ENCODE measurements at places on chromosomes 2 and 18.

- DNase-seq = no peak
Observed at GRCh38 chr2:40317046-40317445, 134.8 kb downstream of the SLC8A1 start.

GRCh38 chr2:236603361-236604015 lies 33.9 kb downstream of the ACKR3 start:
- DNase-seq = no peak

DNA sequence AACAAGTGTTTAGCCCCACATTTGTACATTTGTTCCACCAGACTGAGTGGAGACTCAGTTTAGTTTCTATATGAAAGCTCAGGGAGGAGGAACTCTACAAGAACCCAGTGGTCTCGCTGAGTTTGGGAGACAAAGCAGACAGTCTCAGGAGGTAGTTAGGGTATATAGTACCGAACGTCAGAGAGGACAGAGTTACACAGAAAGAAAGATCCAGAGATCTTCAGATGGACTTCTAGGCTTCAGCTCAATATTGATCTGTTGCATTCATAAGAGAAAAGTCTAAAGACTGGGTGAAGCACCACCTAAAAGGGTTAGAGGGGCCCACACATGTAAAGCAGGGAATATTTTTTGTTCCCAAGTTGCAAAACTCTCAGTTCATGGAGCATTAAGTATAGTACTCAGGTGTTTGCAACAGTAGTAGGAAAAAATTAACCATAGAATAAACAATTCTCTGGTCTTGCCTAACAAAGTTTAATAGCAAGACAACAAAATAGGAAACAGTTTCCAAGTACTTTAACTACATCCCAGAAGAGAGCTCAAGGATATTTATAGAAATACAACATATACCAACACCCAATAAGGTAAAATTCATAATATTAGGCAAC lies 4.2 kb downstream of the TFPI start:
- DNase-seq = no peak

- DNase-seq = peak; percentile 96
Observed at GRCh38 chr18:21004726-21005125, 106.9 kb downstream of the ROCK1 start.

- no peak for DNase-seq
Observed at GRCh38 chr2:213065583-213066442, 85.6 kb downstream of the IKZF2 start.

DNA sequence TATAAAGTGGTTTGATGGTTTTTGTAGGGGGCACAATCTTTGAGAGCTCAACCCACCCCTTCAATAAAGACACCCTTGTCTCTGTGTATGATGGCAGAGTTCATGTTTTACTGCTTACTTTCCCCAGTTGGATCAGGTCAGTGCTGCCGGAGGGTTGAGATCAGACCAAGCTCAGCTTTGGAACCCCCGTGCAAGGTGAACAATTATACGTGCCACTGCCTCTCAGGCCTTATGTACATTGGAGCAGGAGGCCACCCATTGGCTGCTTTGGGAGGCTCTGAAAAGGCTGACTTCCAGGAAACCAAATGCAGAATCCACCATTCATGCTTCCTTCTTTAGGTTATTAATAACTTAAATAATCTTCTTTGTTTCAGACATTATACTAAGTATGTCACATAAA lies 103.4 kb upstream of the EPAS1 start:
- DNase-seq = no peak

- no peak for DNase-seq
Observed at GRCh38 chr2:70771446-70771845, 3.4 kb upstream of the ADD2 start.

DNA sequence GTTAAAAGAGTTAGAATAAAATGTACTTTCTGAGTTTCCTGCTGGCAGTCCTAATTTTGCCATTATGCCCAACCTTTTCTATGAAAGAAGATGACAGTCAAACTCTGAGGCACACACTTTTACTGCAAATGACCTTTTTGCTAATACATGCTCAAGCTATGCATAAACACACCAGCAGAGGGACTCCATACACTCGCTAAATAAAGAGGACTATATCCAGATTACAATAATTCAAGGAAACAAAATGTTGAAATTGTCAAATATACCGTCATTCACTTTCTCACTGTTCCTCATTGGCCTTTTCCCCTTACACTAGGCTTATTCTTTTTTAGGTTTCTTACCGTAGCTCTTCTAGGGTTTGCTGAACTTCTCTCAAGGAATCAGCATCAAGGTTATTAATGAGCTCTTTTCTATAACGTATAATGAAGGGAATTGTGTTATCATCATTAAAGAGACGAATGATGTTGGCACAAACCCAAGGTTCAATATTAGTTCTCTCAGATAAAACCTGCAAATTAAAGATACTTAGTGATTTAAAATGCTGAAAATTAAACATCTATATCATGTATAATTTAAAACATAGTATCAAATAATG lies 25.7 kb downstream of the SRBD1 start:
- no peak for DNase-seq

DNA sequence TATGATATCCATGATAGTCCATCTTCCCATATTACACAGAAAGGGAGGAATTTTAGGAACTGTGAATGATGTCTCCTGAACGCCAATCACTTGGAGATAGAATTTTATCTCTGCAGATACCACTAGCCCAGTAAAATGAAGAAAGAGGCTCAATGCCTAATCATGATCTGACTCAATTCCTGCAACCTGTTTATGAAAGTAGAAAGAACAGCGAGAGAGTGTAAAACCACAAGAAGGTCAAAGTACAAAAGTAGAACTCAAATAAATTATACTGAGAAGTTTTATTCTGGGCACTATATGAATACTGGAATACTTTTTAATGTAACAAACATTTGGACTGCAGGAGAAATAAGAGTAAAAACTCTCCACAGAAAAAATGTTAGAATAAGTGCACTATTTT lies 892.1 kb upstream of the DDX18 start:
- no peak for DNase-seq

- DNase-seq = no peak
Observed at GRCh38 chr2:80135001-80135400, 169.6 kb downstream of the LRRTM1 start.

- peak; percentile 3 for DNase-seq
Observed at GRCh38 chr2:193584522-193584938, 1389.8 kb upstream of the TMEFF2 start.

- no peak for DNase-seq
Observed at GRCh38 chr2:230258483-230258882, 32.9 kb downstream of the SP140 start.

GRCh38 chr2:178796079-178796677 lies 11.0 kb downstream of the TTN start:
- no peak for DNase-seq

DNA sequence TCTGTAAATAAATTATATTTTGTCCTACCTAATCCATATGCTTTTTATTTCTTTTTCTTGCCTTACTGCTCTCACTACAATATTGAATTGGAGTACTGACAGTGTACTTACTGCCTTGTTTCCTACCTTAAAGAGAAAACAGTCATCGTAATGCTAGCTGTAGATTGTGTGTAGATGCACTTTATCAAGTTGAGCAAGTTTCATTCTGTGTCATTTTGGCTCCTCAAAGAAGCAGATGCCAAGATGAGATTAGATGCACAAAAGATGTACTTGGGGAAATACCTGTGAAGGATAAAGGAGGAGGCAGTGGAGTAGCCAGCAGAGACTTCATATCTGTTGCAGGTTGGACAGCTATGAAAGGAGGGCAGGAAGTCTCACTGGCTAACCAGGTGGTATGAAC lies 145.5 kb downstream of the FTCDNL1 start:
- DNase-seq = no peak

DNA sequence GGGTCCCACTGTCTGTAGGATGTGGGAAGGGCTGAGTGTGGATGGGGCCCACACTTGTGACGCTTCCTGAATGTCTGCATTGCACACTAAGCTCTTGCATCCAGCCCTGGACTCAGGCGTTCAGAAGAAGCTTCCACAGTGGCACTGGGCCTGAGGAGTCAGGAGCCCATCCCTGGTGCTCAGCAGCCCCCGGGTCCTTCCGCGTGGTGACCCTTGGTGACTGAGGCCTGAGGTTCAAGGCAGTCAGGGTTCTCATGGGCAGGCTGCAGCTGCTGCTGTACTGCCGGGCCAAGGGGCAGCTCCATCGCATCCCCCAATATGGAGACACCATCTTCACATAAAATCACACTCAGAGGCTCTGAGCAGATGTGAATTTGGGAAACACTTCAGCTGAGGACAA lies 65.8 kb upstream of the TUBA3E start:
- DNase-seq = no peak

DNA sequence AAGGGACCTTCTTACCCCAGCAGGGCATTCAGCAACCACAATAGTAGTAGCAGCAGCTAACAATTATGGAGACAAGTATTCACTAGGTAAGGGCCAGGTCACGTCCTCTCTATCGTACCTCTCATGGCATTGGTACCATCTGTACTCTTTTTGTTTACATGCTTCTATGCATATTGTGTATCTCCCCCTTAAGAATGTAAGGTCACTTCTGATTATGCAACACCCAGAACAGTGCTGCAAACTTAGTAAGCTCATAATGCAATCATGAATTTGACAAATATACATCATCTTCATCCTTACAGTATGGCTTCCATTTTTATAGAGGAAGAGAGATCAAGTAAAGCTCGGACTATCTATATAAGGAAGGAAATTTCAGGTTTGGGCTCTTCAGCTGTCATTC lies 46.1 kb downstream of the SPRED2 start:
- DNase-seq = no peak

GRCh38 chr2:224882291-224883171 lies 159.7 kb downstream of the DOCK10 start:
- DNase-seq = peak; percentile 92

GRCh38 chr2:130823886-130824491 lies 12.7 kb upstream of the ARHGEF4 start:
- DNase-seq = no peak

- DNase-seq = no peak
Observed at GRCh38 chr2:237287872-237288271, 126.1 kb downstream of the COL6A3 start.

DNA sequence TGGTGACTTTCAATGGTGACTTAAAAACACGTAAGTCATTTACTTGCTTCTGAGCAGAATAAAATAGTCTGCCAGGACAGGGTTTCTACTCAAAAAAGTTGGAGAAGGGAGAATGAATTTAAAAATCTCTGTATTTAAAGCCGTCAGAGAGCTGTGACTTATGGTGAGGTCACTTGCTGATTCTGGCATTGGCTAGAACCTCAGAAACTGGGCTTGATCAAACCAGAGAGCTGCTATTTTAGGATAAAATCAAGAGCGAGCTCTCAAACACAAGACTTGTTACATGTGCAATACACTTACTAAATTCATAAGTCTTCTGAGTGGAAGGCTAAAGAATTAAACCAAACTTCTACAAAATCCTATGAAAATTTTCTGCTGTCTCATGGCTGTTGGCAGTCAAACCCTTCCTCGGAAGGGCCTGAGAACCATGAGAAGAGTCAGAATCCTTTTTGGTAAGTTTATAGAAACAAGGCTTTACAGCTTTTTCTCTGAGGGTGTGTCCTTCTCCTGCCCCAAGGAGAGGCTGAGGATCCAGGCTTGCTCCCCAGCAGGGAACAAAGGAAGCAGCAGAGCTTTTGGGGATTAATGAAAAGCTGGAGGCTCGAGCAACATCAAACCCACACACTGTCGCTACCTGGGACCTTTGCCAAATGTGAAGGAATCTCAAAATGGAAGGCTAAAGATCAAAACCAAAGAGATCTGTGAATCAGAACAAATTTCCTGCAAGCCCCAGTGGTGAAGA lies 816.4 kb downstream of the SOCS6 start:
- no peak for DNase-seq

- DNase-seq = no peak
Observed at GRCh38 chr2:165067643-165068486, 112.5 kb upstream of the SLC38A11 start.

- DNase-seq = no peak
Observed at GRCh38 chr2:11354363-11355154, 10.1 kb upstream of the ROCK2 start.

DNA sequence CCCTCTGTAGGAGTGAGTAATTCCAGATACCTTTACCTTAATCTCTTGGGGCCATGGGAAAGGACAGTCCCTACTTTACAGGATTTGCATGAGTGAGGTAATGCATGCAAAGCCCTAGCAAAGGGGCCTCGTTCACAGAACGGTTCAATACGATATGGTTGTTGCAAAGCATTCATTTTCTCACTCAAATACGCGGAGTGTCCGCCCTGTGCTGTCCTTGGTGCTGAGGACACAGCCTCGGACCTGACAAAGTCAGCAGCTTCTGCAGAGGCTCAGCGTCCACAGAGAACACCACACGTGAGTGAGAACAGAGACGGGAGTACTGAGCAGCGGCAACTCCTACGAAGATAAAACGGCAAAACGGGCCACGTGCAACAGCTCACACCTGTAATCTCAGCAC lies 125.7 kb downstream of the EIPR1 start:
- no peak for DNase-seq

- no peak for DNase-seq
Observed at GRCh38 chr2:46943881-46944798, 28.5 kb upstream of the MCFD2 start.
